NCI-H1930 (cell line): ENCODE measurements at places on chromosomes 3 and 15.

DNA sequence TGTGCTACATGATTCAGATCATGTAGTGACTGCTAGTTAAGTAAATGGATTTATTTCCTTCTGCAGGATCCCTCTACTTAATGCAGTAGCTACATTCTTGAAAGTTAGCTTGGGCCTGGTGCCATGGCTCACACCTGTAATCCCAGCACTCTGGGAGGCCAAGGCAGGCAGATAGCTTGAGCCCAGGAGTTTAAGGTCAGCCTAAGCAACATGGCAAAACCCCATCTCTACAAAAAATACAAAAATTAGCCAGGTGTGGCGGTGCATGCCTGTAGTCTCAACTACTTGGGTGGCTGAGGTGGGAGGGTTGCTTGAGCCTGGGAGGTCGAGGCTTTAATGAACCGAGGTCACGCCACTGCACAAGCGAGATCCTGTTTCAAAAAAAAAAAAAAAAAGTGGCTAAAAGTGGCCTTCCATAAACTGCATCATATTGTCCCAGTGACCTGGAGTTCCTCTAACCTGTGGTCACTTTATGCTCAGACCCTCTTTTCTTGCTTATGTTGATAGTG is 22.0 kb downstream of the TSEN2 start:
- no peak for DNase-seq

DNA sequence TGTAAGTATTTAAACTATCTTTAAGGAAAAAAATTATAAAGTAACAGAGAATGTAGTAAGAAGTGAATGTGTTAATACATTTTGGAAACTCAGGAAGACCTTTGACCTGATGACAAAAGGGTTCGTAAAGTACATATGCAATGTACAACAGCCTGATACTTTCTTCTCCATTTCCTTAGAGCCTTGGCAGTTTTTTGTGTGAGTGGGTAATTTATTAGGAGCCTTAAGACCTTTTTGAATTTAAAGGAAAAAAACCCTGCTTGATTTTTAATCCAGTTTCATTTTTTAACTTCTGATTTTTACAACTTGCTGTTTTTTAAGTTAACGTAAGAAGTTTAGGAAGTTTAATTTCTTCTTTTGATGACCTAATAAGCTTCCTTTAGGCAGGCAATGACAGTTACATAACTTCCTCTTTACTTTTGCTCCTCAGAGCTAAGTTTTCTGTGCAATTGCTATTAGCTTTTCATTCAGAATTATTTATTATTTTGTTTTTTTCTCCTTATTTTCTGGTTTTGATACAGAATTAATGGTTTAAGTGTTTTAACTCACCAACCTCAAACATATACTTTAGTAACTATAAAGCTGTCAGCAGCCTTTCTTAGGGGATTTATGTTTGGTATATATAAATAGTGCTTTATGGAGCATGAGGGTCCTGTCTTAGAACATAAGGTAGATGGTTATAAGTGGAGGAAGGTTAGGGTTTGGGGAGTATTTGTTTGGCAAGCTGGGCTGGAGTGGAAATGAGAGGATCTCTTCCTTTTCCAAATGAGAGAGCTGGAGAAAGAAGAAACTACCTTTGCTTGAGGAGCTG is 35.2 kb downstream of the ARMC8 start:
- DNase-seq, result no peak

DNA sequence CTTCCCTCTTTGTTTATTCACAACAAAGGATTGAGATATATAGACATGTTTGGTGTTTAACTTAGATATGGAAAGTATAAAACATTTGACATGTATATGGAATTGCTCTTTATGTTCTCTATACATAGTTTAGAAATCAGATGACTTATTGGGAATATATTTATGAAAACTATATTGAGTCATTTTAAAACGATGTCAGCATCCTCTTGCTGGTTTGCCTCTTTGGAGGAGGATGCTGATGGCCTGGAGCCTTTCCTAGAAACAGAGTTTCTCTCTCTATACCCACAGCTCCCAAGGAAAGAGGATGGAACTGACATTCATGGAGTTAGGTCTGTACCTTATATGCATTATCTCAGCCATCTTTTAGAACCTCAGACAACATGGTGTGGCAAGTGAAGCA is 40.3 kb downstream of the ZBTB38 start:
- no peak for DNase-seq

- DNase-seq, result no peak
Measured at GRCh38 chr3:43914269-43914668, 223.5 kb downstream of the ABHD5 start.

DNA sequence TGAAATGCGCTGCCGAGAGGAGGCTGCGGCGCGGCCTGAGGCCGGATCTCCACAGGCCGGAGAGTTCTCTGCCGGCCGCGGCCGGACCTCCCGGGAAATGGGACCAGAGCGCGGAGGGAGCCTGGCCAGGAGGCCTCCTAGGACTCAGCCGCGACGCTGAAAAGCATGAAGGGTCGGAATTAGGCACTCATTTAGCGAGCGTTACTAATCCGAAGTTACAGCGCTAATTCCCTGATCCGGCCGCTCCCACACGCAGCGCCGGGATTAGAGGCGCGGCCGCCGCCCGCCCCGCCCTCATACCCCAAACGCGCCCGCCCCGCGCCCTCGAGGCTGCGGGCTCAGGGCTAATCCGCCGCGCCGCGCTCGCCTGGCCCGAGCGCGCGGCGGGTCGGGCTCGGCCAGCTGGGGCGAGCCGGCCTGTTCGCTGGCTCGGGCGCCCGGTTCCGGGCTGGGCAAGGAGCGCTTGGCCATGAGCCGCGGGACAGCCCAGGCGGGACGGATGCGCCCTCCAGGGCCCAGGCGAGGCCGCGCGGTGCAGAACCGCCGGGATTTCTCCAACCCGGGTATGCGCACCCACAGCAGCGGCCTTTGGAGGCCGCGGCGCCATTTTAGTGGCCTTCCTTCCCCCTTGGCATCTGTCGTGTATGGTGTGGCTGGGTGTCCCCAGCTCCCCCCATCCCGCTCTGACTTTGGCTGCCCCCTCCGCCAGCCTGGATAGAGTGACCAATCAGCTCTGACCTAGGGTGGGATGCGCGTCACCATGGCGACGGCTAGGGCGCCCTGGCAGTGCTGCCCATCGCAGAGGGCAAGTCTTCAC is 36.8 kb upstream of the POLG start:
- no peak for DNase-seq

GRCh38 chr3:140219923-140220452 is 285.0 kb downstream of the CLSTN2 start:
- no peak for DNase-seq

DNA sequence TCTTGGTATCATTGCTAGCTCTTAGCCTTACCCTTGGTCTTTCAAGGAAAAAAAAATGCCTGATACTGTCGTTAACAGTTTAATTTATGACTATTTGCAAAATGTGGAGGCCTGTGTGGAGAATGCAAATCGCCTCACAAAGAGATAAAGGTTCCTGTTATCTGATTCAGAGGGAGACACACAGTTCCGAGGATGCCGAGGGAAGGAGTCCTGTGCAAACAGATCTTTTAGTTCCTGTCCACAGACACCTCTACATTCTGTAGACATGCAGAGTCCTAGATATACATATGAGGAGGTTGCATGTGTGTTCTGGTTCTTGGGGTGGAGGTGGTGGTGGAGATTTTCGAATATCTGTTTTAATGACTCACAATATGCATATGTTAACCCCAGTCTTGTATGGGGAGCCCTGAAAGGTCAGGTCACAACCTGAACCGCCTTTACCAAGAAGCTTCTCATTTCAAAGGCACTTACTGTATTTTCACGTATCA is 5.7 kb downstream of the NR2F2 start:
- no peak for DNase-seq

- no peak for DNase-seq
Measured at GRCh38 chr3:123267821-123268220, 66.1 kb downstream of the SEC22A start.

GRCh38 chr15:93449798-93450197 is 360.8 kb upstream of the RGMA start:
- DNase-seq, result no peak

DNA sequence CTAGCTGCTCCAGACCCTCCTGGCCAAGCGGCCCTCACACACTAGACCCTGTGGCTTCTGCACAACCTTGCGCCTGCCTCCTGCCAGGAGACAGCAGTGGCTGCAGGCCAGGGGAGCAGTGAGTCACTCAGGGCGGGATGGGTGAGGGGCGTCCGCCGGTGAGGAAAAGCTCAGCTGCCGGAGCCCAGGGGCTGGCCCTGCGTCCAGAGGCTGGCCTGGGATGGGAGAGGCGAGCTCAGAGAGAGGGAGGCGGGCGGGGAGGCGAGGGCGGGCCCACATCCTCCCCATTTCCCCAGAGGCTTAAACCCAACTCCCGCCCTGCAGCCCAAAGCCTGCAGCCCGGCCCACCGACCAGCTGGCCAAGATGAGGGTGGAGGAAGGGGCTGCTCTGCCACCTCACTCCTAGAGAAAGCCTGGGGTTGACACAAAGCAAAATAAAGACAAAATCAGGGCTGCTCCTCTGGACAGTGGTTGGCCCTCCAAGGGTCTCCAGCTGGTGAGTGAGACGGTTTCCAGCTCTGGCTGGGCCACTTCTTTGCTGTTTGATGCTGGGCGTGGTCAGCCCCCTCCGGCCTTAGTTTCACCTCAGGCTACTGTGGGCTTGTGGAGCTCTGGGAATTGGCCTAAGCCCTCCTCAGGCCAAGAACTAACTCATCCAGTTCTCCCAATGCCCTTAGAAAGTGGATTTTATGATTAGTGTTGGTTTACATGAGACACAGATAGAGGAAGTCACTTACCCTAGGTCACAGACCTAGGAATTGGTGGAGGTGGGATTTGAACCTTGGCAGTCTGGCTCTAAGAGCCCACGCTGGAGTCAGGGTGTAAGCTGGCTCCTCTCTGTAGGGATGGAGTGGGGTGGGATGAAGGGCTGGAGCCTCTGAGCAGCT is 50.6 kb downstream of the IQSEC1 start:
- no peak for DNase-seq

DNA sequence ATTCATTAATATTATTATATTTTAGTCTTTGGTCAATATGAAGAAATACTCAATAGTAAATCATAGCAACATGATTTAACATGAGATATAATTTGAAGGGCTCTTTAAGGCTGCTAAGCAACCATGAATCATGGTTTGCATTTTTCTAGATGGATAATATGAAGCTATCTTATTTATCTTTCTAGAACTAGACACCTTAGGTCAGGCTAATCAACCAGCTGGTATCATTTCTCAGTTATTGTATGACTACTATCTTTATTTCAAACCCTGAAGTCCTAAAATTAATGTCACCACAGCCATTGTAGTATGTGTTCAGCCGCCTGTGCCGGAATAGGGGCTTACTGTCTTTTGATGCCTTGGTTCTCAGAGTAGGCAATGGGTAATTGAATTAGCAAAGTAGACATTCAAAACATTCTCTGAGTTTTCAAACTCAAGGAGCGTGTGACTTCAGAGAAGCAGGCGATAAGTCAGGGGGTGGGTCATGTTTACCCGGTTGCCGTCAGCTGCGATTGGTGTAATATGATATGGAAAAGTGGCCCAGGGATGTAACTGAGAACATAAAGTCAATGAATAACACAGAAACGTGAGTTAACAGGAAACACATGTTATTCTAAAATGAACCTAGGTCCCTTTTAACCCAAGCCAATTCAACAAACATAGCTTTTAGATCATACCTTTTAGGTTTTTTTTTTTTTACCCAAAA is 93.4 kb upstream of the CTDSPL start:
- no peak for DNase-seq

DNA sequence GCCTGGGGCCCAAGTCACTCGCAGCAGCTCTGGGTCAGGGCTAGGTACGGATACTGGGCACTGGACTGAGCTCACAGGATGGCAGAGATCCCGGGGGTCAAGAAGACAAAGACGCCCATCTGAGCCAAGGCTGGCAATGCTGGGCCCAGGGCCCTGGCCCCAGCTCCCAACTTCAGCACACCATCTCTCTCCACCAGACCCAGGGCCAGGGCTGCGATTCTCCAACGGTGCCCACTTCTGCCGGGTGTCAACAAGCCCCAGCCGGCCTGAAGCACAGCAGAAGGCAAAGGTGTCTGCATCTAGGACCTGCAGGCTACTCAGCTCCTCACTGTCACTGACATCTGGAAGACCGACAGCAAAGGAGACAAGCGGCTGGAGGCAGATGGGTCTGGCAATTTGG is 8.6 kb downstream of the WDR73 start:
- no peak for DNase-seq
